ENCODE measurements at places on chromosomes 2 and 18.

- no peak for DNase-seq
Observed at GRCh38 chr2:96345438-96345837, 9.9 kb downstream of the NCAPH start.

- no peak for DNase-seq
Observed at GRCh38 chr18:35616074-35616473, 34.5 kb downstream of the GALNT1 start.

GRCh38 chr2:200614249-200614648 lies 28.4 kb downstream of the AOX1 start:
- DNase-seq = no peak

DNA sequence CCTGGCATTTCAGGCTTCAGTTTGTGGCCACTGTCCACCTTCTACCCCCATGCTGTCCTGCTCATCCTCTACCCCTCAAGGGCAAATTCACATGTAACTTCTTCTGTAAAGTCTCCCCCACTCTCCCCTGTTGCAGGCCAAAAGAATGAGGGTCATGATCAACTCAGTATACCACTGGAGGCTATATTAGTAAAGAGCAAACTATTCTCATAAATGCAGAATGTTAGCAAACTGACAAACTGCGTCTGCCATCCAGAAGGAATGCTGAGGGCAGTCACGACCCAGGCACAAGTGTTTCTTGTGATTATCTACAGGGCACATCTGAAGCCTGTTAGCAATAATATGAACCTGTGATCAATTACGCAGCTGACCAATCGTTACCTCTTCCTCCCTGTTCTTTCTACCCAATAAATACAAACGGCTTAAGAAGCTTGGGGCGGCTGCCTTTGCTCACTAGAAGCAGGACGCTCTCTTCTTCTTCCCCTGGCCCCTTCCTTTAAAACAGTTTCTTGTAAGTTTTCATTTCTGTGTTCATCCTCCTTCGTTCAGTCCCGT lies 58.3 kb downstream of the SEPTIN10 start:
- DNase-seq = no peak

- no peak for DNase-seq
Observed at GRCh38 chr2:79235135-79235534, 75.6 kb upstream of the REG3A start.

Data from mesothelial cell of epicardium (in vitro differentiated cells).